ENCODE measurements at places on chromosomes 1 and 21.
A peak's percentile ranks its signal among the peaks of the same experiment; 100 is the strongest.

- DNase-seq = no peak
Measured at GRCh38 chr1:209456878-209457277, 126.6 kb upstream of the CAMK1G start.

- no peak for DNase-seq
Measured at GRCh38 chr1:160210561-160210960, 5.4 kb downstream of the PEA15 start.

DNA sequence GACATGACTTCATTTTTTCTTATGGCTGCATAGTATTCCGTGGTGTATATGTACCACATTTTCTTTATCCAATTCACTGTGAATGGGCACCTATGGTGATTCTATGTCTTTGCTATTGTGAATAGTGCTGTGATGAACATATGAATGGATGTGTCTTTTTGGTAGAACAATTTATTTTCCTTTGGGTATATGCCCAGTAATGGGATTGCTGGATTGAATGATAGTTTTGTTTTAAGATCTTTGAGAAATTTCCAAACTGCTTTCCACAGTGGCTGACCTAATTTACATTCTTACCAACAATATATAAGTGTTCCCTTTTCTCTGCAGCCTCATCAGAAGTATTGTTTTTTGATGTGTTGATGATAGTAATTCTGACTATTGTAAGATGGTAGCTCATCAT, 361.7 kb upstream of the SGIP1 start:
- DNase-seq = no peak

DNA sequence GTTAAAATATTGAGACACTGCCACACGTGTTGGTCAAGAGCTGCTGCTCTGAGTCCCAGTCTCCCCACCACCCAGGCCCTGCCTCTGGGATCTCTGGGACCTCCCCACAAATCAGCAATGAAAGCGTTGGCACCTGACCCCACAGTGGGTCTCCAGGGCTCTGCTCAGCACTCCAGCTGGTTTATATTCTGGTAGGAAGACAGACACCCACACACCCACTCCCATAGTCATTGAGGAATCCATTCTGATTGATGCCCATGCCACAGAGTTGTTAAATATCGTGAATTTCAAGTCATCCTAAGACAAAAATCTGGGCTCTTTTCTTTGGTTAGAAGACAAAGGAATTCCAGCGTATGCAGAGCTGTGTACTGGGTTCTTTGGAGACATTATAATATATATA, 91.6 kb downstream of the KIF26B start:
- DNase-seq = no peak

- no peak for DNase-seq
Measured at GRCh38 chr1:110888049-110888448, 15.1 kb downstream of the CD53 start.

DNA sequence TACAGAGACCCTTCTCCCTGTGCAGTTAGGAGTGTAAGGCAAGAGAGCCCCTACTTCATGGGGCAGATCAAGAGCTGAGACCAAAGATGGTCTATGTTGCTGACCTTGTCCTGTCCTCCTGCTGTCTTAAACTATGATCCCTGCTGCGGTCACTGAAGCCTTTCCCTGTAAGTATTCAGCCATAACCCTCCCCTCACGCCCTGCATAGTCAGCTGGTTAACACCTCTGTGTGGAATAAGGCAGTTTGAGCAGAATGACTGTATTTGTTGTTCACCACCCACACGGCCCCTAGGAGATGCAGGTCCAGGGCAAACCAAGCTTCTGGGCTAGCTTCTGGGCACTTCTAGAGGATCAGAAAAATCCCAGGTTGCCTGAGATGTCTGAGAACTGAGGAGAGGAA, 356 bp downstream of the TSPAN1 start:
- no peak for DNase-seq

- DNase-seq = no peak
Measured at GRCh38 chr1:30524840-30525617, 198.4 kb downstream of the MATN1 start.

DNA sequence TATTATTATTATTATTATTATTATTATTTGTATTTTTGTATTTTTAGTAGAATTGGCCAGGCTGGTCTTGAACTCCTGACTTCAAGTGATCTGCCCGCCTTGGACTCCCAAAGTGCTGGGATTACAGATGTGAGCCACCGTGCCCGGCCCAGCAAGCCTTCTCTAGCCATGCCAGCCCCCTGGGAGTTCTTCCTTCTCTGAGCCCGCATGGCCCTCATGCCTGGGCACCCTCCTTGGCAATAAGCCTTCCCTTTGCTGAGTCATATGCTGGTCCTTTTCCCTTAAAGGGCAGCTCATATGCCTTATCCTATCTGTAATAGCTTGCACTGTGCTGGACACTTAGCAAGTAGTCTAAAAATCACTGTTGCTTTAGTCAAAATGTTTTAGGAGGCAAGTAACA, 8.5 kb upstream of the NBL1 start:
- no peak for DNase-seq

DNA sequence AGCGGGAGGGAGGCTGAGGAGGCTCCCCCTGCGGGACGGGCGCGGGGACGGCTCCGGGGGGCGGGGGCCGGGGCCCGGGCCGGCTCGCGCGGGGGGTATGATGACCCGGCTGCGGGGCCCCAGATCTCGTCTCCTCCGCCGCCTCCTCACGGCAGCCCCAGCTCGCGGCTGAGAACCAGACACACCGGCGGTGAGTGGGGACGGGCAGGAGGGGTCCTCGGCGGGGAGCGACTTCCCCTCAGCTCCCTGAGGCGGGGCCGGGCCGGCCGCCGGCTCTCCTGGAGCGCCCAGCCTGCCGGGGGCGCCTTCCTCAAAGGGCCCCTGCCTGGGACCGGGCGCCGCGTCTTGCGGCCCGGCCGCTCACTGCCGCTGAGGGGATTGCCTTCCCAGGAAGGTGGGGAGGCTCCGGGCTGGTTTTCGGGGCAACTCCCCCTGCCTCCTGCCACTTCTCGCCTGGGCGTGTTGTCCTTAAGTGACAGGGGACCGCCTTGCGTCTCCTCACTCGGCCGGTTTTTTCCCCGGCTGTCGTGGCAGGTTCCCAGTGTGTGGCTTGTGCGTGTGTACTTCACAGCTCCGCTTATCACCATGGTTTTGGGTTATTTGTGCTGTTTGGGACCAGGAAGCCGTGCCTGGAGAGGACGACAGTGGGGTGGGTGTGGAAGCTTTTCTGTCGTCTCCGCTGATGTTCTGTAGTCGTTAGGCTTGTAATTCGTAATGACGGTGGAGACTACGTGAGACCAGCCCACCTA, 800 bp downstream of the HIPK1 start:
- peak; percentile 34 for DNase-seq

GRCh38 chr1:43058056-43058455, 99.4 kb upstream of the SLC2A1 start:
- DNase-seq = no peak

DNA sequence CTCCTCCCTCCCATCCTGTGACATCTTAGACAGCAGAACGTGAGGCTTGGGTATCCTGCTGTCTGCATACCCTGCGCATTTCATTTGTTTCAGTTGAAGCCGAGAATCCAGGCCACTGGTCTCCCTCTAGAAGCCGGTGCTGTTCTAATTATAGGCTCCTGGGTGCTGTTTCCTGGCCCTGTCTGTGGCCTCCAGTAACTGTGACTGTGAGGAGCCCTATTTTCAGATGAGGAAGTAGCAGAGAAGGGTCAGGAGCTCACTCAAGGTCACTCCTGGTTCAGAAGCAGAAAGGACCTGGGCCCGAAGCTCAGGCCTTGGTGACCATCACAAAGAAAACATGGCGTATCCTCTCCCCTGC, 24.0 kb downstream of the COQ8A start:
- DNase-seq = no peak

GRCh38 chr1:8863794-8864233, 14.7 kb downstream of the ENO1 start:
- no peak for DNase-seq

DNA sequence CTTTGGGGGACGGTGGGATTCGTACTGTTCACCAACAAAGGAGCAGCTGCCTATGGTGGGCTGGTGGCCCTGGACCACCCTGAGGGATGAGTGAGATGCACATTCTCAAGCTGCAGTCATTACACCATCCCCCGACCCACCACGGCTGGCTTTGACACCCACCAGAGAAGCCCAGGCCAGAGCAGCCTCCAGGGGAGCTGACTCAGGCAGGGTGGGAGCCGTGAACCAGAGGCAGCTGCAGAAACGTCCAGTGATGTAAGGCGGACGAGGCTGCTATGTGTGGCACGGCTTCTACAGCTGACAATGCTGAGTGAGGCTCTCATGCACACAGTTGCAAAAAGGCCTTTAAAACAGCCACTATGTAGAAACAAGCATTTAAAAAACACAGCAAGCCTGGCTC, 40.1 kb downstream of the CHAF1B start:
- no peak for DNase-seq

GRCh38 chr1:20586953-20587660, 1.8 kb upstream of the CDA start:
- DNase-seq = no peak

DNA sequence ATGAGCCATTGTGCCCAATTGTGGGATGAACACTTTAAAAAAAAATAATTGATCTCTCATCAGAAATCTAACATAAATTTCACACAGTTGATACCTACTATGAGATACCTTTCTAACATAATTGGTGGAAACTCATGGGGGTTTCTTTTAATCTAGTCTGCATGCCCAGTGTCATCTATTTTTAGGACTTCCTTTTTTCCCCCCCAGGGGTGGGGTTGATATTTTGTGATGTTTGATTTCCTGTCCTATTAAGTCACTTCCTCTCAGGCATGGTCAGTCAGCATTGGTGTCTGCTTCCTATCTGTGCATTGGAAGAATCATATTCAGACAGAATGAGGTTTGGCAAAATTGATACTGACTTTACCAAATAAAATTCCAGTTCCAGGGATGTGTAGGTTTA, 21.5 kb downstream of the NFYC start:
- no peak for DNase-seq

- peak; percentile 61 for DNase-seq
Measured at GRCh38 chr1:160795951-160796383, at the start of gene LY9. TSS of gene LY9 (plus strand) at chr1:160796174. CDS start at chr1:160796188, 14 bp downstream.

GRCh38 chr1:160777486-160778089, 18.4 kb upstream of the LY9 start:
- DNase-seq = no peak

DNA sequence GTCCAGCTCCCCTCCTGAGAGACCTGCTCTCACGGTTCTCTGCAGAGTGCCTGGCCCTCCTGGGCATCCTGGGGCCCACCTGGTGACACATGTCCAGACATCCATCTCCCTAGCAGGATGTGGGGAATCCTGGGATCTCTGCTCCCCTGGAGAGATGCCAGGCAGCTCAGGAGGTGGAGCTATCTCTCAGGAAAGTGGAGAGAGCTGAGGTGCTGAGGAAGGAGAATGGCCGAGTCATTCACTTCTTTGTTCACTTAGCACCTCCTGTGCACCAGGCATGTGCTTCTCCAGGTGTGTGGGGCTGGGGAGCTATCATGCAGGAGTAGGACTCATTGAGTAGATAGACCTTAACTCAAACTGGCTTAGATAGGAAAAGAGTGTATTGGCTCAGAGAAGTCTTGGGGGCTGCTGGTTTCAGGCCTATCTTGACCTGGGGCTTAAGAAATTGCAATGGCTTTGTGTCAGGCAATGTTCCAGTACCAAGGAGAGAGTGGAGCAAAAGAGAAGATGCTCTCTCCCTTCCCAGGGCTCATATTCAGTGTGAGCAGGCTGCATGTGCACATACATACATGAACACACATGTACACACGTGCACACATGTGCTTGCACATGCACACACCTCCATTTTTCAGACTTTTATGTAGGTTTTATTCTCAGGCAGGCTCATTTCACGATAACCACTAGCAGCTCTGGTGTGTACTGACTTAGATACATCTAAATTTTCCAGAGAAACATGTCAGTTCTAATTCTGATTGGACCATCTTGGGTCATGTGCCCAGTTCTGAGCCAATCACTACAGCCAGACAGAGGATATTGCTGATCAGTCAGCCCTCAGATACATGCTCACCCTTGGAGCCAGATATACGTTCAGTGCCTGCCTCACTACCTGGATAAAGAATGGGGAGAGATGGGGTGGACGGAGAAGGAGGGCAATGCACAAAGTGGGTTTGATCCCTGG, 437.6 kb downstream of the PTPRU start:
- no peak for DNase-seq

DNA sequence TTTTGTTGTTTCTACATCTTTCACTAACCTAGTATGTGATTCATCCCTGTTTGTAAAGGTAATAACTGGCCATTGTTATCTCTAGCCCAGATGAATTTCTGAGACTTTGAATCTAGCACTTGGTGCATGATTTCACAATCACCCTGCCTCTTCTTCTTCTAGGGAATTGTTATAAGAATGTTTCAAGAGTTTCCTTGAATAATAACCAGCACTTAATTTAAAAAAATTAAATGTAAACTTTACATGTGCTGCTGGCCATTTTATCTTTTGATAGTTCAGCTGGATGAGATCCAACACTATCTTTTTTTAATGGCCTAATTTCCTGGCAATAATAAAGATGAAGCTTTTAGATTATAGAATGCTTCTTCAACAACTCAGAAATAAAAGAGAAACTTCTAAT, 31.8 kb downstream of the UBE2U start:
- no peak for DNase-seq

DNA sequence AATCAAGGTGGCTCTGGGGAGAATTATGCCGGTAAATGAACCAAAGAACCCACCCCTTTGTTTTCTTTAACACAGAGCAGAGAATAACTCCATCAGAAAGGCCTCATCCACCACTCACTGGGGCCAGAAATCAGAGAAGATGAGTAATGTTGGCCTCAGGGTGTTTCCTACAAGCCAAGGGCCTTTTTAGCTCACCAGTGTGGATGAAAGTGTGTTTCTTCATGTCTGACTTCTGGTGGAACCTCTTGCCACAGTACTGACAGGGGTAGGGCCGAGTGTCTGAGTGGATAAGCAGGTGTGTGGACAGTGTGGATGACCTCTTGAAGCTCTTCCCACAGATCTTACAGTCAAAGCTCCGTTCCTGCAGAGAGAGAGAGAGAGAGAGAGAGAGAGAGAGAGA, 8.3 kb downstream of the GFI1 start:
- no peak for DNase-seq

DNA sequence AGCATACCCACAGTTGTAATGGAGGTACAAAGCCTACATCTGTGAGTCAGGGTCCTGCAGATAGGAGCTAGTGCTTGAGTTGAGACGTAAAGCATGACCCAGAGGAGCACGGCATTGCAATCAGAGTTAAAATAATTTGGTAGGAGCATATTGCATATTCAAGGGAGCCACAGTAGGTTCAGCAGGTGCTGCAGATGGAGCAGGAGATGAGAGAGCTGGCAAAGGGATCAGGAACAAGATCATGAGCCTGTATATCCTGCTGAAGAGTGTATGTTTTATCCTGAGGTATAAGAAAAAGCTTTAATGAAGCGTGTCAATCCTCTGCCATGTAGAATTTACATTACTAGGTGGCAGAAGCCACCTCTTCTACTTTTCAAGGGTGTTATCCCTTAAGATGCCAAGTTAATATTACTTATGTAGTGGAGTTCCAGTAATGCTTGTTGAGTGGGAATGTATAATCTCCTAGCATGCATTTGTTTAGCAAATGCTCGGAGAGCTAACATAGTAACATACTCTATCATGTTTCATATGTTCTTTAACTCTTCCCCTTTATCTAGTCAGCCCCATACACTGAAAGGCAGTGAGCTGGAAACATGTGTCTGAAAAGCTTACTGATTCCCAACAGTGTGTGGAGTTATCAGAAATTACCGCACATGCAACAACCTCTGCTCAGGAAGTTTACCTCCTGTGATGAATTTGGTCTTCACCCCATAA, 300.3 kb downstream of the GRIK1 start:
- no peak for DNase-seq

- no peak for DNase-seq
Measured at GRCh38 chr1:204662530-204662929, 23.0 kb downstream of the LRRN2 start.

GRCh38 chr1:203915811-203916210, 54.4 kb downstream of the SNRPE start:
- no peak for DNase-seq

GRCh38 chr1:154821083-154821482, 49.0 kb downstream of the KCNN3 start:
- no peak for DNase-seq
